Activated naive CD4-positive, alpha-beta T cell treated with anti-CD3 and anti-CD28 coated beads for 36 hours (primary cell): ENCODE measurements at places on chromosomes 2 and 18. TPM values are rescaled to one million over a fixed set of nuclear protein-coding genes. Genes with fewer than 3 reads are reported as not detected.

DNA sequence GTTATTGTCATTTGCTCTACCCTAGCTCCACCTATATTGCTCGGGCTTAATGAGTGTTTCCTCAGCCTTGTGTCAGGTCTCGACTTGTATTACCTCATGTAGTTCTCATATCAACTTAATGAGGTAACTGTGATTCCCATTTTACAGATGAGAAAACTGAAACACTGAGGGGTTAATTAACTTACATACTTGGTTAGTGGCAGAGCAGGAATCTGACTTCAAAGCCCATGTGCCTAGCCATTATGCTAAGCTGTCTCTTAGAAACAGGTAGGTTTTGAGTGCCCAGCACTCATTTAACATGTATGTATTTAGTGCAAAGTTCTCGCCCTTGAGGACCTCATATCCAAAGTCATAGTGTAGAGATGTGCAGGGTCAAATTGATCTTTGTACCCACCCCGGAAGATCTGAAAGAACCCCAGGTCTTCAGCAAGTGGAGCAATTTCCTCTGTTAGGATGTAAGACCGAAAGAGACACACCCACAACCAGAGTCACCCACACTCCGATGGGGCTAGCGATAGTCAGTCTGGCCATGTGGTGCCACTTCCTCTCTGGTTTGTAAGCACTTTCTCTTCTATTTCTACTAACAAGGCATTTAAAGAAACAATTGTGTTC is 121.0 kb upstream of the SLC39A10 start:
- peak; percentile 87 for DNase-seq

The MC2R gene
- total RNA-seq, result not detected

The UPP2 gene
- total RNA-seq, result not detected

GRCh38 chr18:12255626-12256026 is 1.5 kb downstream of the CIDEA start:
- no peak for DNase-seq

The CAVIN2 gene
- total RNA-seq, result not detected

The TPO gene
- total RNA-seq, result not detected

GRCh38 chr2:144011553-144011952 is 508.4 kb downstream of the ZEB2 start:
- no peak for DNase-seq

GRCh38 chr2:175414882-175415487 is 233.5 kb upstream of the ATP5MC3 start:
- DNase-seq, result peak; percentile 26

DNA sequence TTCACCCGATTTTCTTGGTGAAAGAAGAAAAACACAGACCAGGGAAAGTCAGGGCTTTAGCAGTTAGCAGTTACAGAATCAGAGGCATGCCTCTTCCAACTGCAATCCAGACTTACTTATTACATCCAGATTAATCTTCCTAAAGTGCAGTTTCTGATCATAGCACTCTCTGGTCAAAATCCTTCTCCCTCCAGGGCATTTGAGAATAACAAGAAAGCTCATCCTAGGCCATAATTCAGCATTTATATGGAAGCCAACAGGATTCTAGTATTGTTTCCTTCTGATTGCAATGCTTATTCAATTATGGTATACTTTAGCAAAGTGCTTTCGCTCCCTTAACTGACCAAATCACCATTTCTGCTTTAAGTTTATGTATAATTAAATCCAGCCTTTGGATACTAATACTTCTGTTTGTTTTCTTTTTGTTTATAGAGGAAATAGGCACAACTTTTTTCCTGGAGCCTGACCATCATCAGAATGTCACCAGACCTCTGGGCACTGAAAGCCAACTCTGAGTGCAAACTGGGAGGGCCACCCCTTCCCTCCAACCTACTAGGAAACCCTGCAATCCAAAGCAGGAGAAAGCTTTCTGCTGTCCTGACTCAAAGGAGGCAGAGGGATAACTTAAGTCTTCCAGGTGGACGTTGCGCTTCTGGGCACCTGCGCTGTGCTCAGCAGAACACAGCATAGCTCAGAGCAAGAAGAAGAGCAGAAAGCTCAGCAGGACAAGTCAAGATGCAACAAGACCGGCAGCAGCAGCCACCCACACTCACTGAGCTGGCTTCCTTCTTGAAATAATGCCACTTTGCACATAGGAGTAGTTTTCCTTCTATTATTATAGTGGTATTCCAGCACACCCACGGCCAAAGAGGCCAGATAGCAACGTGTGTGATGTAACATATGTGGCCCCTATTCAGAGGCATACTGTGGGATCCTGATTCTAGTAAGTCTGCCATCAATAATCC is 99.3 kb downstream of the STK39 start:
- DNase-seq, result no peak

DNA sequence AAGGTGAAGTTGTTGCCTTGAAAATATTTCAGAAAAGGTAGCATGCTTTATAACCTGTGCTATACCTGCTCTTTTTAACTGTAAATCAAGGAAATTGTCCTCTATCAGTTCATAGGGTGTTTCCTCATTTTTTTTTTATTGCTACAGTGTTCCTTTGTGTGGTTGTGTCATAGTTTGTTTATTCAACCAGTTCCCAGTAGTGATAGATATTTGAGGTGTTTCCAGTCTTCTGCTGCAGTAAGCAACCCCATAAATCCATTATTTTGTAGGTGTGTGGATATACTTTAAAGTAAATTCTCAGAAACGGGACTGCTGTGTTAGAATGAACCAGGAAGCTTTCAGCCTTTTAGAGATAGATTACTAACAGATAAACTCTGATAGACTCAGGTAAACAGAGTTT is 39.6 kb downstream of the SEMA4F start:
- DNase-seq, result no peak

- DNase-seq, result peak; percentile 73
These were observed 73.3 kb upstream of the KLF7 start for GRCh38 chr2:207238831-207239701.

DNA sequence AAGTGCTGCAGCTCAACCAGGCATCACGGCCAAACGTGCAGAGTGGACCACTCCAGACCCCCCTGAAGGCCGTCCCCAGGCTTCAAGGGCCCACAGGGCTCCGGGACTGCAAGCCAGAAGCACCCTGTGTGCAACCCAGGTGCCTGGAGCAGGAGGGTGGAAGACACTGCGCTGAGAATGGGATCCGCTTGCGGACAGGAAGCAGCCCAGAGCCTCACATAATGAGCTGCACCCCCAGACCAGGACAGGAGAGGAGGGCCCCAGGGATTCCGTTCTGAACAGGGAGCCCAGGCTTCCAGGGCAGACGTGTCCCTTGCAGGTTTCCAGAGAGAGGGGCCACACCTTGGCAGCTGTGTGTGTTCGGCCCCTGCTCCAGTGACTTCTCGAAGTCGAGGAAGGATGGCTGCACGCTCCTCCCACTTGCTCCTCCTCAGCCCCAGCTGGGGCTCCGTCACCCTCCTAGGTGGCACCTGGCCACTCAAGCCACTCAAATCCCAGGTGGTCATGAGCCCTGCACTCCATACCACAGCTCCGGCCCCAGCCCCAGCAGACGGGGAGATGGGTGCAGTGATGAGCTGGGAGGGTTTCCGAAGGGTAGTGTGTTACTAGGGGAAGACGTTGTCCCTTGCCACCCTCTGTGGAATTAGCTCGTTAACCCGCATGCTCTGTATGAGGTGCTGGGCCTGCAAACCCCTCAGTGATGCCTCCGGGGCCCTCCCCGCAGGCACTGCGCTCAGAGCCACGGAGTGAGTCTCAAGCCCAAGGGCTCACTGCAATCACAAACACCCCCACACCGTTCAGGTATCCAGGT is 79.2 kb downstream of the NDUFA10 start:
- peak; percentile 3 for DNase-seq

GRCh38 chr18:30457156-30457555 is 585.4 kb downstream of the DSC3 start:
- DNase-seq, result no peak

The NEU4 gene
- total RNA-seq, result not detected

- DNase-seq, result no peak
These were observed 66.9 kb upstream of the FZD5 start for GRCh38 chr2:207836521-207837133.

- DNase-seq, result no peak
These were observed 102.4 kb downstream of the LDLRAD4 start for GRCh38 chr18:13320891-13321425.

GRCh38 chr18:2263303-2263890 is 307.9 kb downstream of the METTL4 start:
- no peak for DNase-seq

DNA sequence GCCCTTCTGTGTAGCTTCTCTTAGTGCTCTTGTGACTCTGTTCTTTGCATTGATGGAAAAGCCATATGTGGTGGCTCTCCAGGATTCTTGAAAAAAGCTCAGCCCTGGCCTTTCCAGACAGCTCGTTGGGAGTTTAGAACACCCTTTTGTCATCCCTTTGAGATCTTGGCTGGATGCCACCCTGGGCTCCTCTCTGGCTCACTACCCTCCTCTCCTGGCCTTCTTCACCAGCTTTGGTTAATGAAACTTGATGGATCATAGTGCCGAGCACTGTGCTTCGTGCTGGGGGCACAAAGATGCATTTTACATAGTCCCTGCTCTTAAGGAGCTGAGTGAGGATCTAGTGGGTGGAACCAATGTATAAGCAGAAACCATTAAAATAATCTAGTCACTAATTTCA is 15.6 kb upstream of the FHOD3 start:
- DNase-seq, result no peak

The PLGLB1 gene
- 0.37 TPM for total RNA-seq

DNA sequence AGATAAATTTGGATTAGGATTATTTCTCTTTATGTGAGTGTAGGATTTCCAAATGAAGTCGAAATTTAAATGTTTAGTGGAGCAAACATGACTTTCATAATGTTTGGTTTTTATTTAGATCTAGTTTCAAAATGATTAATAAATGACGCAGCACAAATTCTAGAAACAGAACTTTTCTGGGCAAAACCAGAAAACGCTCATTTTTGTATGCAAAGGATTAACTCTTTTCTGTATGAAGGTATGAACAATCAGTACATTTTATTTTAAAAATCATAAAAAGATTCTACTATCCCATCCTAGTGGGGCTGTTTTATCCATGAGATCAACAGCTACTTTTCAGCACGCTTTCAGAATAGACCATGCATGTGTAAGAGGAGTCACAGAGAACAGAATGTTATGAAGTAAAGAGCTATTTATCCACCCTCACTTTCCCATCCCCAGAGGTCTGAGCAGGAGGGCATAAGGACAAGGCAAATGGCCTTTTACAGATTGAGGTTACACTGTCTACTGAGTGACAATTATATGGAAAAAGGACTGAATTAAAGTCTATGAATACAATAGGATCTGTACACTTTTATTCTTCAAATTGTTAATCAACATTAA is 270.8 kb downstream of the ZEB2 start:
- DNase-seq, result no peak

- DNase-seq, result peak; percentile 24
These were observed 28.4 kb downstream of the ARHGEF4 start for GRCh38 chr2:130864830-130865800.

- DNase-seq, result no peak
These were observed 131.5 kb downstream of the RGPD3 start for GRCh38 chr2:106336737-106337136.

DNA sequence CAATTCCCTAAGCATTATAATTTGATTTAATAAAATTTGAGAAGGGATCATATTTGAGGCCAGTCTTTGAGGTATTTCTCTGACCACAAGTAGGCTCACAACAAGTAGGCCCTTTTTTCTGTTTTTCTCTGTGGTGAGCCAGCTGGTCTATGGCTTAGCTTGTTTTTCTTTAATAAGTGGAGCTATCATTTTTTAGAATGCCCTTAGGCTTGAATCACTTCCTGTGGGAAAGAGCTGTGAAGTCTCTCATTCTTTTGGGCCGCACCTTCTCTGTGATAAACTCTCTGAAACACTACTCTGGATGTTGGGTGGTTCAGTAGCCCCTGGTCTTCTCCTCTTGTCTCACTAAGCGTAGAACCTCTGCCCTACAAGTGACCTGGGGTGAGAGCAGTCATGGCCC is 235.9 kb downstream of the SUCLG1 start:
- no peak for DNase-seq

The IL18RAP gene
- total RNA-seq, result 15.1 TPM

GRCh38 chr2:220466251-220466691 is 838.8 kb downstream of the SLC4A3 start:
- DNase-seq, result no peak

DNA sequence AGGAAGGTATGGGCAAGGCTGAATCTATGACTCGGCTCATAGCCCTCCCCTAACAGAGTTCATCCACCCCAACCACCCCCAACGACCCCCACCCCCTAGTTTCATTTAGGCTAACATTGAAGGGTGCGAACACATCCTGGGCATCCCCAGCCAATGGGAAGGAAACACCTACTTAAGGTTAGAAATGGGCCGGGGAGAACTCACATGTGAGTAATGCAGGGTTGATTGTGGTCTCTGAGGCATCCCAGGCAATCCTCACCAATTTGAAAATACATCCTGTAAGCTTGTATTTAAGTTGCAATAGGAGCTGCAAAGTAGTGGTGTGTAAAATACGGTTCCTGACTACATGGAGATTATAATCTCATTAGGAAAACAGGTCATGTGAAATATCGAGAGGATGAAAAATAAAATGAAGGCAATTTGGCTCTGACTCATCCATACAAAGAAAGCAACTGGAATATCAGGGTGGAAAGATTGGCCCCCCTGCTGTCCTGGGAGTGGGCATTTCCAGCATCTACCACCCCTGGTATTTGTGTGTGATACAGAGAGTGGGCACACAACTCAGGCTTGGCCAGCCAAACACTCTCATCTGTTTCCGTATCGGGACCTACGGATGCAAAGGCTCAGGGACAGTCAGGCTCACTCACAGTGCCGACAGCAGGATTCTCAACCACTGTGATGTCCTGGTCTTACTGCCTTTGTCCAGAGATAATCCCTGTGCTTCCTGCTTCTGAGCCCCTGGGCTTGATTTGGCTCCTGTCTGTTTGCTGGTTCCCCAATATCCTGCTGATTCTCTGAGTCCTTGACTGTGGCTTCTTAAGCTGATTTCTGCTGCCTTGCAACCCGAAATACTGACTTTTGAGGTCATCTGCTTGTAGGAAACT is 90.0 kb upstream of the NCKAP5 start:
- DNase-seq, result no peak

DNA sequence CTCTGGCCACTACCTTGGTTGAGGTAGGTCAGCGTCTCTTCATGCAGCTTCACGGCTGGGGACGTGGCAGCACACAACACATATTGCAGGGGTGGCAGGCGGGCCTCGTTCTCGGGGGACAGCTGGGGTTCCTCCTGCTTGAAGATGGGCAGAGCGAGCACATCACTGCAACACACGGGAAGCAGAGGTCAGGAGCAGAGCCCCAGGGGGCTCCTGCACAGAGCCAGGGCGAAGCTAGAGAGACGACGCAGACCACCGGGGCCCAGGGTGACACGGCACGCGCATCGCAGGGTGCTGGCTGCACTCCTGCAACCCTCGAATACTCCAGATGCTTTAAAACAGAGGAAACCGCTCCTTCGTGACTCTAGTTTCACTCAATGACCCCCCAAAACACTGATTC is 3.9 kb downstream of the TFCP2L1 start:
- DNase-seq, result no peak
